ENCODE measurements at places on chromosomes 6 and 20.

- DNase-seq = no peak
Measured at GRCh38 chr6:30355281-30355680, 10.3 kb downstream of the RPP21 start.

- no peak for DNase-seq
Measured at GRCh38 chr6:108805611-108806167, 42.5 kb upstream of the ARMC2 start.

GRCh38 chr6:117761610-117762009 is 86.3 kb downstream of the NUS1 start:
- no peak for DNase-seq

GRCh38 chr6:98769546-98769945 is 64.8 kb upstream of the POU3F2 start:
- DNase-seq = peak; percentile 4

- peak; percentile 64 for DNase-seq
Measured at GRCh38 chr20:56875052-56875659, 246.1 kb downstream of the TFAP2C start.

GRCh38 chr6:134517145-134517658 is 199.3 kb upstream of the SGK1 start:
- peak; percentile 20 for DNase-seq

- DNase-seq = no peak
Measured at GRCh38 chr6:136786658-136787057, 5.6 kb downstream of the MAP3K5 start.

DNA sequence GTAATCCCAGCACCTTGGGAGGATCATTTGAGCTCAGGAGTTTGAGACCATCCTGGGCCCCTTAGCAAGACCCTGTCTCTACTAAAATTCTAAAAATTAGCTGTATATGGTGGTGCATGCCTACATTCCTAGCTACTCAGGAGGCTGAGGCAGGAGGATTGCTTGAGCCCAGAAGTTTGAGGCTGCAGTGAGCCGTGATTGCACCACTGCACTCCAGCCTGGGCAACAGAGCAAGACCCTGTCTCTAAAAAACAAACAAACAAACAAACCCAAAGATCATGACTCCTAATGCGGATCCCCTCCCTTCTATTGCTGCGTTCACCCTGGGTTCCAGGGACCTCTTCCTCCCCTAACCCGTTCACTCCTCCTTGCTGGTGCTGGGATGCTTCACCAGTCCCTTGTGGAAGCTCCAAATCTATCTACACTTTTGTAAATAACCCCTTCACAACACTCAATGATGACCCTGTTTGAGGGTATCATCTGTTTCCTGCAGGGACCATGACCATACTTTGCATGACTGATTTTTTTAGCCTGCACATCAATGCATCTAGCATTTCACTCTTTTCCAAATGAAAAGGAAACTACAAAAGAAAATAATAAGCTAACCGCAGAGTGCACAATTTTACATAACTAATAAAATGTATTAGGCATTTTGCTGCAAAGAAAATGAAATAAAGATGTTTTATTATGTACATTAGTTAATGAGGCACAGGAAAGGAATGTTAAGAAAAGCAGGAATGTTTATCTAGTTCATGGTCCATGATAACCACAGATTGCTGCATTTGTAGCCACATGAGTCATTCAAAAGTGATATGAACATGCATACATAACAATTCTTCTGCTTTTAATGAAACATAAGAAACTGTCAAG is 30.5 kb upstream of the IPCEF1 start:
- peak; percentile 13 for DNase-seq

DNA sequence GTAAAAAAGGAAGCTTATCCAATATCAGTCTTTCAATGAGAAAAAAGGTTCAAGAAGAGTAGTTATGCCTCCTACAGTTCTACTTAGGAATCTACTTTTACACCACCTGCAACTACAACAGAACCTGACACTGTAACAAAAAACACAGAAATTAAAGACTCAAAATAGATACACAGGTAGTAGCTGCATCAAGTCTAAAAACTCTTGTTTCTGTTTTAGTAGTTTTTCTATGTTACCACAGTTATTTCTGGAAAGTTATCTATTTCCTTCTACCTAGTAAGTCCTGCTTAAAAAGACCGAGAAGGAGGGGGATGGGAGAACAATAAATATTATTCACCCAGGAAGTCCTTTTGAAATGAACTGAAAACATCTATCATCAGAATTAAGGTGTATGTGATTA is 52.5 kb downstream of the ATG5 start:
- DNase-seq = no peak

- peak; percentile 43 for DNase-seq
Measured at GRCh38 chr6:75546381-75546780, 52.8 kb upstream of the FILIP1 start.

DNA sequence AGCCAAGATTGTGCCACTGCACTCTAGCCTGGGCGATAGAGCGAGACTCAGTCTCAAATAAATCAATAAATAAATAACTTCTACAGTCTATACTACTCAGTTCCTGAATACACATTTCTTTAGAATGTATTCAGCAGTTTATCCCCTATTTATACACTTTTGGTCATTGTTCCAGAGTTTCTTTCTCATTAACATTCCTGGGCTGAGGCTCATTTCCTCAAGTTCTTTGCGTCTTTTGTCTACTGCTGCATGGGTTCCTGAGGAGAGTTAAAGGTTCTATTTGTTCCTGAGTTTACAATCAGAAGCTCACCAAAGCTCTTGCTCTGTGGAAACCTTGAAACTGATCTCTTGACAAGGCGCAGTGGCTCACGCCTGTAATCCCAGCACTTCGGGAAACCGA is 37.7 kb upstream of the SASH1 start:
- no peak for DNase-seq

- DNase-seq = peak; percentile 38
Measured at GRCh38 chr20:58981628-58982364, 740 bp downstream of the NELFCD start.

DNA sequence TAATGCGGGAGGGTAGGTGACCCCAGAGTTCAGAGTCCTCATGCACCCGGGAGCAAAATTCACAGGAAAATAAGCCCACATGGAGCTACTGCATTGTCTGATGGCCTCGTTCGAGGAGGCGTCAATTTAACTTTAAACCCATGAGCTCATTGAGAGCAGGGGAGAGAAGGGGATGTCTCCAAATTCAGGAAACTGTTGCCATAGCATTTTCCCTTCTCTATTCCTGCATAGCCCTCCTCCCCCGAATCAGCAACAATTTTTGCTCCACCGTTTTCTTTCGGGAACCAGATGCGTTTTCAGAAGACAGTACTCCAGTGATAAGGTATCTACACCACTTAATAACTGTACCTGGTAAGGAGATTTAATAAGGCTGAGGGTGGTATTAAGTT is 324 bp upstream of the LAMP5 start:
- DNase-seq = no peak

GRCh38 chr6:7882505-7883257 is 27.9 kb downstream of the TXNDC5 start:
- no peak for DNase-seq
